Brain pericyte (primary cell): ENCODE measurements at places on chromosomes 7 and 10.

GRCh38 chr10:68828833-68829232, 1.5 kb downstream of the STOX1 start:
- DNase-seq, result no peak

DNA sequence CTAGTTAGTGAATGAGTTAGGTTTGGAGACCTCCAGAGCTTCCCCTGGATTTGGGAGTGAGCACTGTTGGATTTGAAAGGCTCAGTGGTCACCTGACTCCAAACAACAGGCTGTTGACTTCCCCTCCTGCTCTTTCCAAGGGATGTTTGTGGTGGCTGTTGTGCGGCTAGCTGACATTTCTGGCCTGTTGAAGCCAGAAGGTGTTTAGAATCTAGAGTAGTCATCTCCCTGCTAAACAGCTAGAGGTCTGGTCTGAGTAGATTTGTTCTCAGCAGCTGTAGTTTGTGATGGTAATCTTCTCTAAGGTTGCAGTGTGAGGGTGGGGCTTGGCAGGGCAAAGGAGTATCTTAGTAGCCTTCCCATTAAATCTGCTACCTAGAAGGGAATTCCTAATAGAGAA, 30.1 kb downstream of the BPGM start:
- no peak for DNase-seq

DNA sequence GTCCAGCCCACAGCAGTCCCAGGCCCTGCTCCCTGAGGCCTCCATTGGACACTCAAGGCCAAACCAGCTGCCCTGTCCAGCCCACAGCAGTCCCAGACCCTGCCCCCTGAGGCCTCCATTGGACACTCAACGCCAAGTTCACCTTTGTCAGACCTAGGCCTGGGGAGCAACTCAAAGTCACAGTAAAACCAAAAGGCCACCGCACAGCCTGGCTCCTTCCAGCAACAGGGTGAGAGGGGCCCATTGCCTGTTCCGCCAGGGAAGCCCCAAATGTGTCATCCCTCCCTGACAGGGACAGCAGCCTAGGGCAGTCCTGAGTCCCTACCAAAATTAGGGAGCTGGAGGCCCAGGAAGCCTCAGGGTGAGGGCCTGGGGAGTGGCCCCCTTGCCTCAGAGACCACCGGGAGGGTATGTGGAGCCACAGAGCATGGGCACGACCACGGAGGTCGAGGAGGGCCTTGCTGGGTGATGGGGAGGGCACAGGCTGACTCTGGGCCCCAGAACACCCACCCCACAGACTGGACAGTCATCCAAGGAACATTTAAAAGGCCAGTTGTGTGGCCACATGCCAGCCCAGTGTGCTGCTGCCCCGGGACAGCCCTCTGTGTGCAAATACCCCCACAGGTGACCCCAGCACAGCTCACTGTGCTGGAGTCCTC, 66.5 kb upstream of the PPP2R2D start:
- DNase-seq, result no peak

- DNase-seq, result no peak
These were observed 844.5 kb downstream of the REEP3 start for GRCh38 chr10:64365663-64366062.

DNA sequence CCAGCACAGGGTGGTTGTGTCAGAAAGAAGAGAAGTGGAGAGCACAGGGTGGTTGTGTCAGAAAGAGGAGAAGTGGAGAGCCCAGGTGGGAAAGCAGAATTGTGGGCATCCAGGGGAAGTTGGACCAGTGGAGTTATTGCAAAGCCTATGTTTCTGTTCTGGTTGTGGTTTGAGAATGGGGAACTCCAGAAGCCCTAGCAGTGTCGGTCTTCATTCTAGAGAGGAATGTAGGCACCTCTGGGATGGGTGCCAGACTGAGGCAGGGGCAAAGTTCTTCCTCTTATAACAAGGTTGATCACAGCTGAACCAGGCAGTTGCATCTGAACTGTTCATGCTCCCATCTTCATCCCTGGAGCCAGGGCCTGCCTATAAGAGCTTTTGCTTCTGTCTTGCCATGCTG, 954 bp downstream of the FSCN3 start:
- DNase-seq, result no peak

DNA sequence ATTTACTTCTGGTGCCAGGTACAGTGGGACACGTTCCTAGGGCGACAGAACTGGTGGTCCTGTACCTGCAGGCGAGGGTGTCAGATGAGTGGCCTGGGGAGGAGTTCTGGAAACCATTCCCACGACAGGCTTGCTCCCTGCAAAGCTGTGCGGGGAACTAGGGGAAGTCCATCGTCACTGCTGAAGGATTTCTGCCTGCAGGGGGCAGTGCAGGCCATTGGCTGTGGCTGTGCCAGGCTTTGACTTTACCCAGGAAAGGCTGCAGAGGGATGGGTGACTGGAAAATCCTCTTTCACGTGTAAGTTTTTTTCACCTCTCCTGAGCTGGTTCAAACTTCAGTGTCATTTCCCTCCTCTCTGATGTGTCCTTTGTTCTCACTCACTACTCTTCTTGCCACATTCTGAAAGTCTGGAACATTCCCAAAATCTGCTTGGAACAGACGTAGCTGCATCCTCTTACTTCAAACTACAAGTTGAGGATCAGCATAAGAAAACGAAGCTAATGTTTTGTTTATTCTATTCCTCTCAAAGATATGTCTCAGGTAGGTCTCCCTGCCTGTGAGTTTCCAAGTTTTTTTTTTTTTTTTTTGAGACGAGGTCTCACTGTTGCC, 126.5 kb downstream of the SH2D4B start:
- DNase-seq, result no peak

- no peak for DNase-seq
These were observed 413.9 kb upstream of the AUTS2 start for GRCh38 chr7:69184339-69184738.
